NCI-H2081 treated with DMSO at 0.1 percent for 48 hours (cell line): ENCODE measurements at places on chromosomes 7 and 10.

DNA sequence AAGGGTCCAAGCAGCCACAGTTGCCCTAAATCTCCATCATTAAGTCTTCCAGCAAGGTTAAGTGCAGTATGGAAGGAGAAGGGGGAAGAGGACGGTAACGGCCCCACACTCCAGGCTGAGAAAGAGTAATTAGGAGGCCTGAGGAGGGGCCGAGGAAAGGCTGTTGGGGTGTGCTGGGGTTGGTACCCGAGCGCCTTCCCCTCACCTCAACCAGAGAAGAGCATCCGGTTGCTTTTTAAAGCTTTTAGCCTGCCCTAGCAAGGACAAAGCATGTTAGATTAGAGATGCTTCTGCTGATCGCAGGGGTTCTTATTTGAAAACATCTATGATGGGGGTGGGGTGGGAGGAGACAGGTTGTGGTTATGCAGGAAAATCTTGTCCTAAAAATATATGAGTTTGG is 9.0 kb upstream of the ZSCAN21 start:
- no peak for DNase-seq

- DNase-seq, result no peak
Measured at GRCh38 chr7:38796626-38797501, 112.1 kb downstream of the VPS41 start.

- DNase-seq, result no peak
Measured at GRCh38 chr10:62853710-62854109, 37.5 kb upstream of the EGR2 start.

- DNase-seq, result no peak
Measured at GRCh38 chr10:70480239-70480861, 1.8 kb downstream of the PALD1 start.

DNA sequence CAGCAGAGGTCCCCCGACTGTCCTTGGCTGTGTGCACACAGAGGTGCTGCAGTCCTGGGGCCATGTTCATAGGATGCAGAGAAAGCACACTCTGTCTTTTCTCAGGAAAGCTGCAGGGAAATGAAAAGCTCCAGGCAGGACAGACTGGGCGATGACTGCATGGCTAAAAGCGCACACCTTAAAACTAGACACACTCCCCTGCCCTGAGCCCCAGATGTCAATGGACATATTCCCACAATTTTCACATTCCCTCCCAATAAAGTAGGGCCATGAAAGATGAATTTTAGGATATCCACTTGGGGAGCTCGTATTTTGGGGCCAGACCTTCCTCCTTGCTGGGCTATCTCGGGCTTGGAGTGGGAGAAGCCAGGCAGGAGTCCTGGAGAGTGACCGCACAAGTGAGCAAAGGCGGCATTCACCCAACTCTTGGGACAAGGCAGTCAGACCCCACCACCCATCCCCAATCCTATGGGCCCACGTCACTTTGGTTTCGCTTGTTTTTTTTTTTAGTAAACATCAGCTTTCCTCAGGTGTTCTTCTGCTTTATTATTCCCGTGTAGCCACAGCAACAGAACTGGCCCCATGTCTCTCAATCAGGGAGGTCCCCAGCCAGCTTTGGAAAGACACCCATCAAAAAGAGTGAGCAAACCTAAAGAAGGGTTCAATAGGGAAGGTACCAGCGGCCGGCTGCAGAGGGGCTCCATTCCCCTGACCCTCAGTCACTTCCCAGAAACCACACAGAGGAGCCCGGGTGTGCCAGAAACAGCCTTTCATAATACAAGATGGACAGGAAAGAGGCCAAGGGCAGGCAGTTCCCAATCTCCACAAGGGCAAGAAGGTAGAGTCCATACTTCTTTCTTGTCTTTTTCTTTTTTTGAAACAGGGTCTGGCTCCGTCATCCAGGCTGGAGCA is 12.7 kb downstream of the GPRIN2 start:
- DNase-seq, result no peak

DNA sequence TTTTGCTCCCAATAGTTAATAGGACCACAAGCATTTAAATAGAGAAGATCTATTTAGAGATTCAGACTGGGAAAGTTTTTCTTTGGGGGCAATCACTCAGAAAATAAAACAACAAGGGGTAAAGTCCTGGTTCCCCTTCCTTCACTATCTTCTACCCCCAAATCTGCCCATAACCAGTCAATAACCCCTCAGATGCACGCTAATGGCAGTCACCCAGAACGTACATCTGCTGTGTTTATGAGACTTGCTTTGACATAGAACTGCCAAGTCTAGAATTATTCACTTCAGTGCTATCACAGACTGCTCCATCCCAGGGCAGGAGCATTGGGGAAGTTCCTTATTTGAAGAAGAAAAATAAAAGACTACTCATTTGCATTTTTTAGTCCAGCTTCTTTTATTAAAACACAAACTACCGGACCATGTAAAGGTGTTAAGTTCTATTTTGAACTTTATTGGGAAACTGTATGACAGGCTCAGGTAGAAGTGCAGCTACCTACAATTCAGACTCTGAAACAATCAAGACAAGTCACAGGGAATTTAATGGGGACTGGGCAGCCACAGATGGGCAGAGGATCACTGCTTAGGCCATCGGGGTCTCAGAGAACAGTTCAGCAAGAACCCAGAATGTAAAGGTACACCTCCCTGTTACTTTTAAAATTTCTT is 38.4 kb downstream of the ANK3 start:
- DNase-seq, result no peak

GRCh38 chr10:63266391-63267316 is 133.5 kb downstream of the NRBF2 start:
- DNase-seq, result no peak

DNA sequence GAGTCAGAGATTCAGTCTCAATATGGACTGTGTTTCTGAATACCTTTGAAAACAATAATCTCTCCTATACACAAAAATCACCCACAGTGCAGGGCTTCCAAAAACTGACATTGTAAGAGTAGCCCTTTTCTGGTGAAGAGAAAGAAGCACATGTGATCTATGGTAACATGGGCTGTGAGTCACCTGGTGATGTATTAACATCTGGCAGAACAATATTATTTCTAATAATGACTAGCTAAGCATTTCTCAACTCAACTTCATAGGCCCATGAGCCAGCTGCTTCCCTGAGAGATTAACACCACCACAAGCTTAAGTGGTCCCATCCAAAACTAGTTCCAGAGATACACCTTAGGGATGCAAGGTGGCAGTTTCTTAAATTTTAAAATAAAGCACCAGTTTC is 331.0 kb upstream of the NRP1 start:
- no peak for DNase-seq

GRCh38 chr7:92504563-92504962 is 23.8 kb downstream of the PEX1 start:
- DNase-seq, result no peak

GRCh38 chr10:121844537-121844936 is 83.3 kb downstream of the ATE1 start:
- no peak for DNase-seq

DNA sequence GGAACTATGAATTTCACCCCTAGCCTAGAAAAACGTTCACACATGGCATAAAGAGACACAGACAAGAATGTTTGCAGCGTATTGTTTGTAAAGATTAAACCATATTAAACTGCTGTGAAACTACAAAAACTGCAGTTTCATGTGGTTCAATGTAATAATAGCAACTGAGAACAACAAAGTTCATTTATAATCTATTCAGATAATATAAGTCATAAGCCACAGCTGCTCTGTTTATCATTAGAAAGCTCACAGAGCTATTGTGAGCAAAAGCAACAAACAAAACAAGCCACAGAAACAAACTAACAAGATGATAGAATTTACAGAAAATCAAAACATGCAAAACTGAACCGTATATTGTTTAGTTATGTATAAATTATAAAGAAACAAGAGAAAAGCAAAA is 113.5 kb downstream of the AHR start:
- DNase-seq, result no peak

GRCh38 chr7:44626620-44627019 is 20.2 kb downstream of the OGDH start:
- DNase-seq, result no peak

GRCh38 chr7:94388540-94388939 is 6.2 kb upstream of the COL1A2 start:
- no peak for DNase-seq

GRCh38 chr7:70717553-70718329 is 414.2 kb upstream of the GALNT17 start:
- no peak for DNase-seq

DNA sequence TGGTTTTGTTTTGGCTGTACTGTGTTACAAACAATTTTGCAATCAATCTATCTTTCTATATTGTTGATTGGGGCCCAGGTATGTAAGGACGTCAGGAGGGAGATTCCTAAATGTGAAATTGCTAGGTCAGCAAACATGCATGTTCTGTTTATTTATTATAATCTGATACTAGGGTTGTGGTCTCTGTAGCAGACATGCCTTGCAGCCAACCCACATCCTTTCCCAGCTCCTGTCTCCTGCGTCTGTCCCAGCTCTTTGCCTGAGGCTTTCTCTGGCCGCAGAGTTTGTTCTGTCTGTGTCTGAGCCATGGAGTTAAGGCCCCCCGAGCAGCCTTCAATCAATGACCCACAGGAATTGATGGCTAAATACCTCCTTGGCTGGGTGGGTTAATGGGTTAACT is 124.0 kb upstream of the ZEB1 start:
- DNase-seq, result no peak

- no peak for DNase-seq
Measured at GRCh38 chr10:81109200-81109752, 571.6 kb downstream of the SH2D4B start.

DNA sequence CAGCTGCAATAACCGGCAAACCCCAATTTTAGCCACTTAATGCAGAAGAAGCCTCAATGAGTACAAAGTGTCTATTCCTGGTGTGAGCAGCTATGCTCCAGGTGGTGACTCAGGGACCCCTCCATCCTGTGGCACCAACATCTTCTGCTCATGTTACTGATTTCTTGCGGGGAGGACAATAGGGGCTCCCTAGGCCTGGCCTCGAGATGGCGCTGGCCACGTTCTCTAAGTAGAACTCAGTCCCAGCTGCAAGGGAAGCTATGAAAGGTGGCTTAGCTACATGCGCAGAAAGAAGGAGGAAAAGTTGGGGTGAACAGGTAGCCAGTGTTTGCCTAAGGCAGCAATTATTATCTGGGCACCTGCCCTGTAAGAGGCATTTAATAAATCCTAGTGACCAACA is 6.6 kb downstream of the GJD4 start:
- no peak for DNase-seq

- peak; percentile 8 for DNase-seq
Measured at GRCh38 chr7:2399848-2400587, 3.4 kb upstream of the CHST12 start.

DNA sequence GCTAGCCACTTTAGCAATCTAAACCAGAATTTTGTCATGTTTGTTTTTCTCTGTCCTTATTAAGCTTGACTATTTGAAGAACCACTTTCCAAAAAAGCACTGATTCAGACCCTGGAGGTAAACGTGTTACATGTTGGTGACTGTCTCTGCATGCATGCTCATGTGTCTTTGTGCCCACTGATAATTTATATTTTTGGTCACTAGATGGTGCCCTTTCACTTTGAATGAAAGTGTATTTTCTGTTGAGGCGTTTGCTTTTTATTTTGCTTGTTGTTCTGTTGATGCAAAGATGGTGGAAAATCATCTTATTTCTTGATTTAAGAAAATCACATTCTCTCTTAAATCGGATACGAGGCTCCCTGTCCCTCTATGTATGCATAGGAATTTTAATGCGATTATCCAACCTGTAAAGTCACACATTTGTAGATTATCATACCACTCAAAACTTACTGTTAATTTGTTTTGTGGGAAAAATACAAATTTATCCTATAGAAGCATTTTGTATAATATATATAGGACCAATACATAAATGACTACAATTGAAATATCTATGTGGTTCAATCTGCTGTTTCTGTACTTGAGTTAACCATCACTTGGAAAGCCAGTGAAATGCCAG is 269.3 kb downstream of the BICC1 start:
- no peak for DNase-seq

DNA sequence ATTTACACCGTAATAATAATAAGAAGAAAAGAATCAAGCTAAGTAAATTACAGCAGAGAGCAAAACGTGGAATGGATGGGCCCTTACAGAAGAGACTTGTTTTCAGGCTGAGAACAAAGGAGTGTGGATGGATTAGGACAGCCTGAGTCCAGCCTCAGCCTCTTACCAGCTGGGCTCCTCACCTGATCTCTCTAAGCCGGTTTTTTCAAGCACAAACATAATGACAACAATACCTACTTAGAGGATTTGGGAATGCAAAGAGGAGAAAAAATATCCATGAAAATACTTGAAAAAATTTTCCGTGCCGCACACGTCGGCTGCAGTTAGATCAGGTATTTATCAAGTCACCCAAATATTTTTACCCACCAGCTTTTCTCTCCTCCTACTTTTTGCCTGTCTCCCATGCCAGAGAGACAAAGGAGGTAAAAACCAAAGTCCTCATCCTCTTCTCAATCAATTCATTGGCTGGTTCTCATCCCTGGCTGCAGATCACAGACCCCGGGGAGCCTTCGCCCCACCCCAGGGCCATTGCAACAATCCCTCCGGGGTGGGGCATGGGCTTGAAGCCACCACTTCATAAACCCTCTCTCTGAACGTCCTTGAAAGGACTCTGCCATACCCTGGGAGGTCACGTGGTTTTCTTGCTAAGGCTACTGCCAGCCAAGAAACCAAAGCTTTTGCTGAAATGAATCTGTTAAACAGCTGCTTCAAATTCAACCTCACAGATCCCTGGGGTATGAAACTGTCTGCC is 29.7 kb upstream of the GTF2I start:
- no peak for DNase-seq
